CD4-positive, alpha-beta memory T cell (primary cell): ENCODE measurements at places on chromosomes 5 and 9. TPM values are rescaled to one million over a fixed set of nuclear protein-coding genes. Genes with fewer than 3 reads are reported as not detected.

DNA sequence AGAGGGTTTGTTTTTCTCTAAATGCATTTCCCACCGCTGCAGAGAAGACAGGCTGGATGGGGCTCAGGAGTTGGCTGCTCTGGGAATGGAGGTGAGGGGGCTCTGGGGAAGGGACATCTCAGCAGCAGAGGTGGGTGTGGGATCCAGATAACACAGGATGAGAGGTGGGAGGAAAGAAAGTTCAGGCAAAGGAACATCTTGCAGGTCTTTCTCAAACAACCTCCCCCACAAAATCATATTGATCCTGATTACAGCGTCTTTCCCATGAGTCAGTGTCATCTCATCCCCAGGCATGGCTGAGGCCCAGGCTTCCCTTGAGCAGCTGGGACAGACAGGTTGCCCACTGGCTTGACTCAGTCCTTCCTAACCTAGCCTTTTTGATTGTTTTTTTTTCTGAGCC is 11.3 kb upstream of the ACSL6 start:
- DNase-seq, result no peak

GRCh38 chr5:25552871-25553481 is 908.2 kb upstream of the CDH10 start:
- no peak for DNase-seq

DNA sequence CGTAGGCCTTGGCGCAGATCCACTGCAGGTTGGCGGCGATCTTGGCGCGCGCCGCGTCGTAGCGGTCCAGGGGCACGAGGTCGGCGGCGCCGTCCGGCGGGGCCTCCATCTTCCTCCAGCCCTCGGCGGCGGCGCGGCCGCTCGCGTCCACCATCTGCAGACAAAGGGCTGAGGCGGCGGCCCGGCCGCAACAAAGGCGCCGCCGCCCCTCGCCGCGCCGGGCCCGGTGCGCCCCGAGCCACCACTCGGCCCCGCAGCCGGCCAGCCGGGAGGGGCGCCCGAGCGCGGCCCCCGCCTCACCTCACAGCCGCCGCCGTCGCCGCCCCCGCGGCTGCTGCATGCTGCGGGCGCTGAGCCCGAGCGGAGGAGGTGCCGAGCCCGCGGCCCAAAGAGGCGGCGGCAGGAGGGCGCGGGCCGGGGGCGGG is 328 bp downstream of the CAMSAP1 start:
- no peak for DNase-seq

- DNase-seq, result peak; percentile 14
These were observed 77.6 kb upstream of the TMC1 start for GRCh38 chr9:72443855-72444254.

DNA sequence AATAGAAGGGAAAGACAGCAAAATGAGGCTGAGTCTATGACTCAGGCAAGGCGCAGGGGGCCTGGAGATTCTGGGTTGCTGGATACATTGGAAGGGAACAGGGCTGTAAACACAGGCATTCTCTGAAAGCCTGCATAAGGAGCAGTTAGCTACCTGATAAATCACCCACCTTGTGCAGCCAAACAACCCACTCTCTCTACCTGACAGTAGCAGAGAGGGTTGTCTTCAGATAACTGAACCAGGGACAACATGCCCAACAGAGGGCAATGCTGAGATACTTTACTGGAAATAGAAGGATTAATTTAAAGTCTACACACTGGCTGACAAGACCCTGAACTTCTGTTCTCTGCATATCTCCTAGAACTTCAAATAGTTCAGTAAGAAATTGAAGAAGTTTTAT is 161.6 kb downstream of the KCTD16 start:
- DNase-seq, result no peak

The HTR1A gene
- total RNA-seq, result not detected

- DNase-seq, result peak; percentile 14
These were observed 153.8 kb downstream of the AUH start for GRCh38 chr9:91207729-91208418.

GRCh38 chr5:88952996-88953643 is 70.1 kb upstream of the MEF2C start:
- no peak for DNase-seq

The SWI5 gene
- total RNA-seq, result 11.5 TPM

GRCh38 chr9:113805486-113806132 is 70.5 kb upstream of the ZNF618 start:
- no peak for DNase-seq

DNA sequence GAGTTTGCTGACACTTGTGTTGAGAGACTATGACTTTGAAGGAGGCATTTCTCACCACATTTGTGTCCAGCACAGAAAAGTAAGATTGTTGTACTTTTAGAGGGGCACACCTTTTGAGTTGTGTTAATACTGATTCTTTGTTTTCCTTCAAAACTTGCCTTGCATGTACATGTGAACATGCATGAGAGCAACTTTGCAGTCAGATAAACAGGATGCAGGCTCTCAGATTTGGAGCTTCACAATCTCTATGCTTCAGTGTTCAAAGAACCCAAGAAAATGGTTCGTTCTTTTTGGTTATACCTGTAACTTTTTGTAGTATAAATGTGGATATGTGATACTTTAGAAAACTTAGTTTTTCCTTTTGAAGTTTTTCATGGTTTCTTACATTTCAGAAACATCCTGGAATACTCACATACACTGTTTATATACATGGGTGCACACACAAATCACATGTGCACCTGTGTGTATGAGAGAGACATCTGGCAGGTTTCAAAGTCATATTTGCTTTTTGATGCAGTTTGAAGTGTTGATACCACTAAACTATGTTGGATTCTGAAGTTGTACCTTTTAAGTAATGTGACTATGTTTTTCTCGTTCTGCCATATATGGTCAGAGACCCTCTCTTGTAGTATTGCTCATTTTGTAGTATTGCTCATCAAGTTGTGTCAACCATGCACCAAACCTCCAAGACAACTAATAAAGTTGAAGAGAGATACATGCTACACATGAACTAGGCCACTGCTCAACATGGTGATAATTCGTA is 190.7 kb downstream of the CD180 start:
- DNase-seq, result no peak

DNA sequence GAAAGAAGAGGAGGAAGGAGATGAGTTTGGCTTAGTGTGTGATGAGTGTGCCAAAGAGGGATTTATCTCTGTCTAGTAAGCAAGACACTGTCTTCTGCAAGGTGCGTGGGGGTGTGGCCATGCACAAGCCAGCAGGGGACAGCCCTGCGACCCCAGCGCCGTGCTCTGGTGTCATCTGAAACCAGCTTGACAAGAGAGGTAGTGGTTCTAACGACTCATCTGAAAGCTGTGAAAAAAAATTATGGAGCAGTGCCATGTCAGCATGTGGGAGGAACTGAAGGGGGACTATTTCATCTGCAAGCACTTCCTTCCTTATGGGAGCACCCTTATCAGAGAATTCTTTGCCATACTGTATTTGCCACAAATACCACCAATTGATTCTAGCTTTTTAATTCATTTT is 398.6 kb downstream of the PSAT1 start:
- no peak for DNase-seq

DNA sequence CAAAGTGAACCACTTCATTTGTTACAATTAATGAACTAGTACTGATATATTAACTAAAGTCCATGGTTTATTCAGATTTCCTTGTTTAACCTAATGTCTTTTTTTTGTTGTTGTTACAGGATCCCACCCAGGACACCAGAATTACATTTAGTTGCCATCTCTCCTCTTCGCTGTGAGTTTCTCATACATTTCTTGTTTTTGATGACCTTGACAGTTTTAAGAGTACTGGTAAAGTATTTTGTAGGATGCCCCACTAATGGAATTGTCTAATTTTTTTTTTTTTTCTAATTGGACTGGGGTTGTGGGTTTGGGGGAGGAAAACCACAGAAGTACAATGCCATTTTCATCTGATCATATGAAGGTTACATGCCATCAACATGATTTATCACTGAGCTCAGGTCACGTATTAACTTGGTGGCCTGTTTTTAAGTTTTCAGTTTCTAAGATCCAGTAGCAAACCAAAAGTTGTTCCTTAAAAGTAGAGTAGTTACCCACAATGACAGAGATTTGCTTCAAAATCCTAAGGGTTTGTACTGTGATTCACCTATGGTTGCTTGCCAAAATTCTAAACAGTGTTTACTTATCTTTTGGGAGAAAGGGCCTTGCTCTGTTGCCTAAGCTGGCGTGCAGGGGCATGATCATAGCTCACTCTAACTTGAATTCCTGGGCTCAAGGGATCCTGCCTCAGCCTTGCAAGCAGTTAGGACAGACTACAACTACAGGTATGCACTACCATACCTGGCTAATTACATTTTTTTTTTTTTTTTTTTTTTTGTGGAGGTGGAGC is 4.5 kb upstream of the OTULIN start:
- DNase-seq, result no peak

DNA sequence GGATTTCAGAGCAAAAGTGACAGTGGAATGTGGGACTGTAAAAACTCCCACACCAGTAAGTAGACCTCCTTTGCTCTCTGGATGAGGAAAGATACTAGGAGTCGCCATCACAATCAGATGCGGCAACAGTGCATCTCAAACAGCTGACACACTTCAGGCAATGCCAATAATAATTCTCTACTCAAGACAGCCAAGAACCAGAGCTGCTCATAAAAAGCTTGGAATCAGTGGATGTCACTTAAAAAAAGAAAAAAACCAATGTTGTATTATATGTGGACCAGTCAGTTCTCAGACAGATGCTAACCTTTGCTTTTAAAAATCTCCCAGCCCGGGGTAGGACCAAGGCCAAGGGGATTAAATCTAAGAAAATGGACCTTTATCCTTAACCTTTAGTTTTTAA is 185.0 kb downstream of the GNA14 start:
- DNase-seq, result no peak

DNA sequence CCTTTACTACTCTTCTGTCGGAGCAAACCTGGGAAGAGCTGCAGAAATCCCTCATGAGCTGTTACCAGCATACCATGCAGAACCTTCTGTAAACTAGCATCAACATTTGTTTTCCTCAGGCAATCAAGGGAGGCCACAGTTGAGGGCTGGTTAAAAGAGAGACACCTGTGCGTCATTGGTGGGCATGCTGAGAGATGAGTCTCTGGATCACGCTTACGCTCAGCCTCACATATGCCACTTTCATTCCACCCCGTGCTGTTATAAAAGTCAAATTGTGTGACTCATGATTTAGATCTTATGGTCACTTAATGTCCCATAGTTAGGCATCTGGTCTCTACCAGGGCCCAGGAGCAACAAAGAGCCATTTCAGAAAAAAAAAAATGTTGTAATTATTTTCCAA is 18.1 kb upstream of the ICE1 start:
- no peak for DNase-seq

GRCh38 chr5:172535108-172535445 is 80.8 kb upstream of the SH3PXD2B start:
- DNase-seq, result no peak
